ENCODE measurements at places on chromosomes 6 and 20.

GRCh38 chr6:144152334-144152900 lies 2.1 kb downstream of the STX11 start:
- no peak for DNase-seq

DNA sequence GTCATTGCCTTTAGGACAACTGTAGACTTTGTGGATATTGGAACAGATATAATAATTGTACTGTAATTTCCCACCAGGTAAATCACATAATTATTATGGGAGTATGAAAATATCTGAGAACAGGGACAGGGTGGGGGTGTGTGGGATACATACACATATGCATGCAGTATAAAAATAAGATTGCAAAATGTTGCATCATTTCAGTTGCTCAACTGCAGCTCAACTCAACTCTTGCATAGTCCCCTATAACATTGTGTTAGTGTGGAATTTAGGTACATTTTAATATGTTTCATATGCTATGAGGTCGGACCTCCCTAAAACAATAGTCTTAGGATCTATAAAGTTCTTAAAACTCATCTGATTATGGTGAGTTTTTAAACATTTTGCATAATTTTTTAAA lies 275.0 kb upstream of the FLRT3 start:
- no peak for DNase-seq

DNA sequence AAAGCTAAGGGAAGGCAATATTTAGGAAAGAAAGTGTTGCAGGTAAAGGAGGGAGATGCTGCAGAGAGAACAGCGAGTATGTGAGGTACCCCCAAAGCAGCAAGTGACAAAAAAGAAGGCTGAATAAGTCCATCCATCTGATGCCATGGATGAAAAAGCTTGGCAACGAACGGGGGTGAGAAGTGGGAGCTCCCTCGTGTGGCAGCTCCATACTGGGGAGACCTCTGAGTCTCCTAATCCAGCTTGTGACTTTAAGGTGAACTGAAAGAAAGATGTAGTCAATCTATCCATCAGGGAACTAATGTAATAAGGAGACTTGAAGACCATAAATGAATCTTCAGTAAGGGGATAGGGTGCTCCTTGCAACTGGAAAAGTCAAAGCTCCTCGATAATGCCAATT lies 156.6 kb downstream of the OTOR start:
- no peak for DNase-seq

GRCh38 chr6:88141561-88142296 lies 24.4 kb downstream of the CNR1 start:
- no peak for DNase-seq

GRCh38 chr6:149202952-149203351 lies 114.6 kb upstream of the TAB2 start:
- no peak for DNase-seq

DNA sequence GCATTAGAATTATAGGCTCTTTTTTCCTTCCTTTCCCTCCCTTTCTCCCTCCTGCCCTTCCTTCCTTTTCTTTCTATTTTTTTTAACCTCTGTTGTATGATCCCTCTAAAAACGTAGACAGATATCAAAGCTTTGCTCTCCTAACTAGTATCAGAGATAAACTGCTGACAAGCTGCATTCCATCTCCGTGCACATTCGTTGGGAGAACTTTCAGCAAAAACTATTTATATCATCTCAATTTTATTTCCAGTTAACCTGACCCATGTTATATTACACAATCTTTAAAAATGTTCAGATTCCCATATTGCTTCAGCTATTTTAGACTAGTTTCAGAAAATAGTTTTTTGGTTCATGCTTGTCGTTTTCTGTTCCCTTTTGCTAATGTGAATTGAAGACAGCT lies 47.3 kb downstream of the RNF217 start:
- no peak for DNase-seq

- no peak for DNase-seq
These were observed 171.3 kb upstream of the CST7 start for GRCh38 chr20:24777746-24778145.

GRCh38 chr6:73631849-73632248 lies 21.9 kb downstream of the SLC17A5 start:
- no peak for DNase-seq

GRCh38 chr6:150229436-150230163 lies 86.8 kb downstream of the PPP1R14C start:
- DNase-seq, result no peak

DNA sequence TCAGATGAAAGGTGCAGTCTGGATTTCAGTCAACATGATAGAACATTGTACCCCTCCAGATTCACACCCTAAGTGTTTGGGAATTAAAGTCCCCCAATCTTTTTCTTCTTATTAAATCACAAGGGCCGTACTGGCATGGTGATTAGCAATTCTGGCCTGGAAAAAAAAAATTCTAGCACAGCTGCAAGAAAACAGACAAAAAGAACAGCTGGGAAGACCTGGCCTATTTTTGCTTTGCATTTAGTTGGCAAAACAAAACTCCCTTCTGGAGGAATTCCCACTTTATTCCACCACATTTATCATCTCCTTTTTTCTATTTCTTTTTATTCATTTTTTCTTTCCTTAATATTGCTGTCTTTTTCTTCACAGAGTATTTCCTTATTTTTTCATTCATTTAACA lies 39.8 kb upstream of the AKAP12 start:
- no peak for DNase-seq

- DNase-seq, result no peak
These were observed 75.7 kb downstream of the TNFAIP3 start for GRCh38 chr6:137942736-137943135.

GRCh38 chr6:150866991-150867501 lies 1.5 kb downstream of the MTHFD1L start:
- no peak for DNase-seq

DNA sequence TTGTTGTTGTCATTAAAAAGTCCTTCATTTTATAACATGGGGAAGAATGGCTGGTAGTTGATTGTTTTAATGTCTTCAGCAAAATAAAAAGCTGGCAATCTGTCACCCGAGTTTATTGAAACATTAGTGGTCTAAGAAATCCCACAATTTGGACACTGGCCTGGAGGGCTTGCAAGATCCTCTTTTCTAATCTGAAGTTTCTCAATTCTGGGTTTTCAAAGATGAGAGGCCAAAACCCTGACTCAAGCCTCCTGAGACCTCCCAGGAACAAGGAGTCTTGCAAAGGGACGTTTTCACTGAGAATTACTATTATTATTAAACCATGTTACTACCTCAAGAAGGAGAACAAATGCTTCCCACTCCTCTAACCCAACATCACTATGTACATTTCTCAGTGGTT lies 19.5 kb downstream of the MAP1LC3A start:
- DNase-seq, result no peak

- no peak for DNase-seq
These were observed 185.9 kb downstream of the ESR1 start for GRCh38 chr6:151993364-151993763.

- no peak for DNase-seq
These were observed 4.7 kb downstream of the GTSF1L start for GRCh38 chr20:43722153-43722505.

- DNase-seq, result no peak
These were observed 29.3 kb upstream of the KIF13A start for GRCh38 chr6:18016698-18017097.
